GM06990 (cell line): ENCODE measurements at places on chromosomes 12 and 14.
A peak's percentile ranks its signal among the peaks of the same experiment; 100 is the strongest.

DNA sequence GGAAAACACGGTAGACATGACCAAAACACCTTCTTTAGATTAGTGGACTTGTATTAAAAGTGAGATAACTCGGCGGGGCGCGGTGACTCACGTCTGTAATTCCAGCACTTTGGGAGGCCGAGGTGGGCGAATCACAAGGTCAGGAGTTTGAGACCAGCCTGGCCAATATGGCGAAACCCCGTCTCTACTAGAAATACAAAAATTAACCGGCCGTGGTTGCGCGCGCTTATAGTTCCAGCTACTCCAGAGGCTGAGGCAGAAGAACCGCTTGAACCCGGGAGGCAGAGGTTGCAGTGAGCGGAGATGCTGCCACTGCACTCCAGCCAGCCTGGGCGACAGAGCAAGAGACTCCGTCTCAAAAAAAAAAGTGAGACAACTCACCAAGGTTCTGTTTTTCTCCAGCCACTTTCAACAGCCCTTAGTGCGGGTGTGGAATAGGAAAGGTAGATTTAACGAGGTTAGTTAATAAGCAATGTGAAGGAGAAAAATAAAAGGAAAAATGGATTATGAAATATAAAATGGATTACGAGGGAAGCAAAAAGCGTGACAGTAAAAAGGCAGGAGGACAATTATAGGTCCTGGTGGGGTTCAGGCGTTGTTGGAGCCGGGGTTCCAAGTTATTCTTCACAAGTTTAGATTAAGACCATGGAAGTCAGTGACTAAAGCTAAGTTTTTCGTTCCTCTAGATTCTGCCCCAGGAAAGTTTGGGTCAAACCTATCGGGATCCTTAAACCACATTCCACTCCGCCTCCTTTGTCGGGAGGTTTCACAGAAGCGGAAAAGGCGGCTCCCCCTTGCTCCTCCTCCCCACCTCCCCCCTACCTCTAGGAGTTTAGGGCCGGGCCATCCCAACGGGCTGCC lies 534 bp downstream of the PPP2R3C start:
- peak; percentile 18 for DNase-seq

DNA sequence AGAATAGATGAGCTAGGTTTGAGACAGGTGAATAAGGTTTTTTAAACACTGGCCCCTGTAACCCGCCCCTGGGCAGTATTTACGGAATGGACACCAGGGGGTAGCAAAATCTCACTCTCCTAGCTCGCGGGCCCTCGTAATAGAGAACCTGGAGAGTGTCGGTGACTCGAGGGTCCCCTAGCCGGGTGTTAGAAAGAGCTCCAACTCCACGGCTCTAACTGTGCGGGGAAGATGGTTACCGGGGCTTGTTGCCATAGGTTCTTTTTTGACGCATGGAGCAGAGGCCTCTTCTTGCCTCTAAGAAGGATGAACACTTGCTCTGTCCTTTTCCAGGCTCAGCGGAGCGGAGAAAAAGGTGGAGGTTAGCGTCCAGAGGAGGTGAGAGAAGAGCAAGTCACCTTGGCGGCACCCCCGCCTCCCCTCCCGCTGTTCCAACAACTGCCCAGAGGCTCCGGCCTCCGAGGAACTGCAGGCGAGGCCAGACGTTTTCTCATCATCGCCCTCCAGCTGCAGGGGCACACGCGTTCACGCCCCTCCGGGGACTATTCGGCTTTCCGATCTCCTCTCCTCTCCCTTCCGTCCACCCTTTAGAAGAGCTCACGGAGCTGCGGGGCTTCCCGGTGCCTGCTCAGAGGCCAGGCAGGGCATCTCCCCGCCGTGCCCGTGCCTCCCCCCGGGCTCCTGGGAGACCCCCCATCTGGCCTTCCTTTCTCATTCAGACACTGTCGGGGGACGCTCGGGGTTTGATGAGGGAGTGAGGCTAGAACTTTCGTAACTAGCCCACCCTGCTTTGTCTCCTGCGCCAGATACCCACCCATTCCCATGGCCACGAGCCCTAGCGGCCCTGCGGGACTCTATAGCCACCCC lies 1.4 kb upstream of the ARHGEF40 start:
- DNase-seq: no peak

DNA sequence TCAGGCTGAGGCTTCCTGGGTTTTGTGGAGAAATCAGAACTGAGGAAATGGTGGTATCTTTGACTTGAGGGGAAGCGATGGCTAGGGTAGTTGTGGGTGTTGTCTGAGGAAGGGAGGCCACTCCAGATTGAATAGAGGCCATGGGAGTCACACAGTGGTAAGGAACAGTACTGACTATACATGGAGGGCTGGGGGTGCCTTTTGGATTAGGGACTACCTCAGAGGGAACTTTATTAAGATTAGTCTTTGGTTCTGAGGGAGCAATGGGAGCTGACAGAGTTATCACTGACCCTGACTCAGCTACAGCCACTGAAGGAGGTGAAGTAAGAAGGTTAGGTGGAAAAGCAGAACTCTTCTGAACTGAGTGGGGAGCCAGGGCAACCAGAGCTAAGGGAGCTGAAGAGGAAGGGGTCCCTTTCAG lies 4.4 kb downstream of the NACA start:
- no peak for DNase-seq

GRCh38 chr12:95198914-95199313 lies 18.4 kb downstream of the FGD6 start:
- peak; percentile 71 for DNase-seq

DNA sequence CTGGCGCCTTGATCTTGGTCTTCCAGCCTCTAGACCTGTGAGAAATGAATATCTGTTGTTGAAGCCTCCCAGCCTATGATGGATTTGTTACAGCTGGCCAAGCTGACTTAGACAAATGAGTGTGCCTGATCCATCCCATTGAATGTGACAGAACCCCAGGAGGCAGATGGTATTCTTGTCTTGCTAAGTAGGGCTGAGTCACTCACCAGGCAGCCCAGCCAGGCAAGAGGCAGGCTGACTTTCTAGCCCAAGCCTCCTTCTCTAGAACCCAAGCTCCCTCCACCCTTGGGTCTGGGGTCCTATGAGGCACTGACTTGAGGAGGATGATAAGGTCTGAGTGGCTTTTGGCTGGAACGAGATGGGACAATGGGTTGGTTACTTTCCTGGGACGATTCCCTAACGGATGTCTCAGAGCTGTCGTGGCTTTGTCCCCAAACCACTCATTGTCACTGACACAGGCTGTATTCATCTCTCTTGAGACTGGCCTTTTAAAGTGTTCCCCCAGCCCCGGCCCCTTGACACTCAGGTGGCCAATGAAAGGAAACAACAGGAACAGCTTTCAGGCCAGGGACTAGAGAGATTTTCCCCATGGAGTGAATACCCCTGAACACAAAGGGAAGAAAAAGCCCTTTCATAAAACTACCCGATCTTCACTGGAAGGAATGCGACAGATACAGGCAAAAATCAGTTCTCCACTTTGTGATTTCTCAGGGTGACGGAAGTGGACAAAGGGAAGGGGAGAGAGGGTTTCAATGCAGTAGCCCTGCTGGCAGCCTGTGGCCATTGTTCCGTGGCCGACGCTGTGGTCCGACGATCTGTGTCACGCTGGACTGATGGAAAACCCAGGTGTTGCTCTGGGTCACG lies 264.2 kb downstream of the AACS start:
- DNase-seq: no peak

DNA sequence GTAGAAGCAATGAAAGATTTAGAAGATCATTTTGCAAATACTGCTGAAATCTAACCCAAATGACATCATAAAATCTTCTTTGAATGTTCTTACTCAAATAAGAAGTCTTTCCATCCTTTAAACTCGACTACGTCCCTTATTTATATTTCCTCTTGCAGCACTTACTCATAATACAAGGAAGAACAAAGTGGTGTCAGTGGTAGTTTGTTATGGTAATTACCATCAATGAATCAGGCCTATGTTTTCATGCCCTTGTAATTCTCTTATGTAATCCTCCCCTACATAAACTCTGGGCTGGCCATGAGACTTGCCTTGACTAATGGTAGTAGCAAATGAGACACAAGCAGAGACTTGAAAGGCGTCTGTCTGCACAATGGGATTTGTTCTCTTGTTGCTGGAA lies 17.0 kb downstream of the EEA1 start:
- DNase-seq: peak; percentile 40

- no peak for DNase-seq
Observed at GRCh38 chr14:76929927-76930326, 98.6 kb downstream of the IRF2BPL start.

GRCh38 chr12:38732761-38733160 lies 172.6 kb downstream of the CPNE8 start:
- DNase-seq: no peak

DNA sequence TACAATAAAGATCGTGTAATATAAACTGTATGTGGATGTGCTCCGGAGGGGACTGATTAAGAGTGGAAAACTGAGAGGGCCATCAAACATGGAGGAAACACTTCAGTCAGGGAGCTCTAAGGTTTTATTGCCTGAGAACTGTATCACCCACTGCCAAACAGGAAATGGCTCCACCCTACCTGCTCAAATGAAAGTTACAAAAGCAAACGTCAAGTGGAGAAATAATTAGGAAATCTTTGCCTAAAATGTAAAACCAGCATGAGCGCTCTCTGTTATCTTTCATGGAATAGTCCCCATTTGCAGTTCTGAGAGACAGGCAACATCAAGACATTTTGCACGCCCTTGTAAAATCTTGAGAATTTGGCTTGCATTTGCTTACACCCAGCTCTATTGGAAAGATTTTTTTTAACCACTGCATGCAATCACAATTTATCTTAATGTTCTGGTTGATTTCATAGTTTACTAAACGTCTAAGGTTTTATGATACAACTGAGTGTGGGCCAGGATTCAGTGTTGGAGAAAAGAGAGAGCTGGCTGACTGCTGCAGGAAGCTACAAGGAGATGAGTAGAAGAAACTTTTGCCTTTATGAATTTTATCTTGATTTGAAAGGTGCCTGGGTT lies 344.0 kb upstream of the PRICKLE1 start:
- no peak for DNase-seq

- peak; percentile 76 for DNase-seq
Observed at GRCh38 chr14:70882776-70883492, 24.3 kb upstream of the PCNX1 start.

DNA sequence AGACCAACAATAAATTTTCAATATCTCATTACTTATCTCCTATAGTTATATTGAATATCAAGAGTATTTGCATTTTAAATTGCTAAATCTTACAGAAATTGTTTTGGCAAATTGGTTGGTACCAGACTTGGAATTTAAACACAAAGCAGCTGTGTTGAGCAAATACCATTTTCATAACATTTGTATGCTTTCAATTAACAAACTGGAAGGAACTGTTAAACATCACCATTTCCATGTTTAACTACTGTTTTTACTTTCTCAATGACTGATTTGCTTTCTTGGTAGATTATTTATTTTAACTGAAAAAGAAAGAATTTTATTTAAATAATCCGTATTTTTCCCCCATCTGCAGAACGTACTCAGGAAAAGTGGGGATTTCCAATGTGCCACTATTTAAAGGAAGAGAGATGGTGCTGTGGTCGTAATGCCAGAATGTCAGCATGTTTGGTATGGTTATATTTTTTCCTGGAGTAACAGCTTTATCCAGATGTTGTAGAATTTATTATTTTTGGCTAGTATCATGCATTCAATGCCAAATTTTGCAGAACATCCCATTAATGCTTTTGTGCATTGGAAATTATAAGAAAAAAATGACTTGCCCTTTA lies 72.3 kb downstream of the METTL25 start:
- no peak for DNase-seq

- no peak for DNase-seq
Observed at GRCh38 chr12:121611306-121611705, 15.0 kb upstream of the ORAI1 start.

DNA sequence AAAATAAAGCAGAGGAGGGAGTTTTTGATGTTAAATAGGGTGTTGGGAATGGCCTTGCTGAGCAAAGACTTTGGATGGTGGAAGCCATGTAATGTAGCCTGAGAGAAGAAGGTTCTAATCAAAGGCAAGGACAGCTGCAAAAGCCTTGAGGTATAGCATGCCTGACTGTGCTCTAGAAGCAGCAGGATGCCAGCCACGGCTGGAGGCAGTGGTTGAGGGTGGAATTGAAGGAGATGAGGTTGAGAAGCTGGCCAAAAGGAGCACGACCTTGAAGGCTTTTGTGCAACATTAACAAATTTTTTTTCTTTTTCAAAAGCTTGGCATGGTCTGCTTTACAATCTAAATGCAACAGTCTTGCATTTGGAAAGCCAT lies 42.3 kb upstream of the CSRP2 start:
- no peak for DNase-seq

GRCh38 chr14:56036353-56036752 lies 81.9 kb upstream of the PELI2 start:
- no peak for DNase-seq

DNA sequence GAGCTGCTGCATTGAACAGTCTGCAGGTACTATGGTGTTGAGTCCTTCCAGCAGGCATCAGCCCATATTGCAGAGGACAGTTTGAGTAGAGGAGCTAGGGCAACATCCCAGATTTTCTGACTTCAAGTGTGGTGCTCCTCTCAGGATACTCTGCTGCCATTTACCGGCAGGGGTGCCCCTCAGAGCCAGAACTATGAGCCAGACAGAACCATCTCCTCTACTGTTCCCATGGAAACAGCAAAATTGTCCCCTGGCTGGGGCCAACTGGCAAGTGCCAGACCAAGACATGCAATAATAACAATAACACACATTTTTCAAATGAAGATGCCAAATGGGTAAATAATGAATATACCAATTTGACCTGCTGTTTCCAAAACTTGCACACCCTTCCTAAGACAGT lies 102.9 kb downstream of the ADCK1 start:
- no peak for DNase-seq

- DNase-seq: no peak
Observed at GRCh38 chr14:64706119-64706592, 1.9 kb downstream of the PLEKHG3 start.

DNA sequence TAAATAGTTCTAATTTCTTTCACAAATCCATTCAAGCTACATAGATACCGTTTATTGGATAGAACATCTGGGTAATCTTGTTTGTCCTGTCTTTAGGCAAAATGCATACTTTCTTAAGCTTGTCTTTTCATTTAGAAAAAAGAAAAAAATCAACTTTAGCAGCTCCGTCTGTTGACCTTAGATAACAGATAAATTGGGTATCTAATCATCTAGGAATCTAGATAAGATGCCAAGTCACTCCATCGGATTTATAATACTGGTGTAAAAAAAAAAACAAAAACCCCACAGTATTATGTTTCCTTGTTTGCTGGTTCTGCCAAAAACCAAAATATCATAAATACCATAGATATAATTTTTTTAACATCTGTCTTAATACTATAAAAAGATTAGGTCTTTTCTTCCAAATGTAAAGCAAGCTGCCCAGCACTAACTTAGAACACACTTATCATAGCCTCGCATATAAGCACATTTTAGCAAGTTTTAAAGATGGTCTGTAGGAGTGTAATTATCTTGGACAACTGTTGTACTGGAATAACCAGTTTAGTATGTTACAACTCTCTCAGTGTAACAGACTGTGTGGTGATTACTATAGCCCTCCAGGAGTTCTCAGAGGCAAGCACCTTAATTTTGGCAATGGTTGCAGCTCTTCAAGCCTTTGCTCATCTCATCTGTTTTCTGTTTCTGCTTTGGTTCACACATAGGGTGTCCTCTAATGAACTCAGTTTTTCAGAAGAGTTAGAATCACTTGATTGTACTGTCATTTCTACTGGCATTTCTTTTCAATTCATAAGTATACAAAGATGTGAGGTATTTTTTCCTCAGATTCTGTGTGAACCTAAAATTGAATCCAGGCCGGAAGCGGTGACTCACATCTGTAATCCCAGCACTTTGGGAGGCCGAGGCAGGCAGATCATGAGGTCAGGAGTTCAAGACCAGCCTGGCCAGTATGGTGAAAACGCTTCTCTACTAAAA lies 83.1 kb downstream of the ANO6 start:
- DNase-seq: no peak

GRCh38 chr12:93742110-93742934 lies 65.1 kb downstream of the CRADD start:
- peak; percentile 70 for DNase-seq
